Activated CD8-positive, alpha-beta memory T cell treated with anti-CD3 and anti-CD28 coated beads for 48 hours (primary cell): ENCODE measurements at places on chromosomes 7 and 10.

- DNase-seq = no peak
These were observed 223.7 kb downstream of the MTERF1 start for GRCh38 chr7:91656541-91657482.

DNA sequence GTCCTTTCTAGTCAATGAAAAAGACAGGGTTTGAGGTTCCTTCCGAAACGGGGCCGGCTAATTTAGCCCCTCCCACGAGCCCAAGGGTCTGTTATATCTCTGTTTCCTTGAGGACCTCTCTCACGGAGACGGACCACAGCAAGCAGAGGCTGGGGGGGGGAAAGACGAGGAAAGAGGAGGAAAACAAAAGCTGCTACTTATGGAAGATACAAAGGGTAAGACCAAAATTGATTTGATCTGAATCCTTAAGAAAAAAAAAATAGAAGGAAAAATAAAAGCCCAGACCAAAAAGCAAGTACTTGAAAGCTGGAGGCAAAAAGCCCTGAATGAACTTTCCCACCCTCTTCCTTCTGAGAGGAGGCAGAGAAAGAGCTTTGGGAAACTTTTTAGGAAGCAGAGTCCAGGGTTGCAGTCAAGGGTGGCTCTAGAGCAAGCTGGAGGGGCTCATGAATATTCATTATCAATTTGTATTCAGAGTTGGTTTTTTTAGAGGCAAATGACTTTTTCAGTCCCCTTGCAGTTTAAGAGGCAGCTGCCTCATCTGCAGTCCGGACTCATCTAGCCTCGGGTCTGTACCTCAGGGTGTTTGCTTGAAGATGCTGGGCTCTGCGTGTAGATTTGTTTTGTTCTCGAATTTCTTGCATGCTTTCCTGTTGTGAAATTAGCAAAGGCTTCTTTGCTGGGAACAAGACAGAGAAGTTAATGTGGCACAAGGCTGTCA, at the start of gene ENTPD1:
Gene ENTPD1 (plus strand): TSS at position 123 of the 721 bp plus-strand sequence. CDS start 77 bp downstream, at position 200.
- no peak for DNase-seq

DNA sequence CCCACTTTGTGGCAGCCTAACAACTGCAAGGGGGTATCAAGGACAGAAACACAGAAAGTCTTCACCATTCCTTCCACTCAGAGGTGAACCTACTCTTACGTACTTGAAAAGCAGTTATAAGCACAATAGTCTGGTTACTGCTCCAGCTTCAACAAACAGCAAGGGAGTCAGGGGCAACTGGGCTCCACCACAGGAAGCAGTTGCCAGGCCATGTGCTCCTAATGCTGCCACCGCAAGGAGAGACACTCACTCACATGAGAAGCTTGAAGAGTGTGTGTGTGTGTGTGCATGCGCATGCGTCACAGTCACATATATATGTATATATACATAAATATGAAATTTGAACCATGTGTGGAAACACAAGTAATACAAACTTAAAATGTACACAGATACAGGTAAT, 65.5 kb downstream of the GRB10 start:
- DNase-seq = no peak

GRCh38 chr10:86068231-86069054, 298.2 kb downstream of the GRID1 start:
- no peak for DNase-seq

- no peak for DNase-seq
These were observed 123.2 kb downstream of the NRP1 start for GRCh38 chr10:33211106-33211878.

DNA sequence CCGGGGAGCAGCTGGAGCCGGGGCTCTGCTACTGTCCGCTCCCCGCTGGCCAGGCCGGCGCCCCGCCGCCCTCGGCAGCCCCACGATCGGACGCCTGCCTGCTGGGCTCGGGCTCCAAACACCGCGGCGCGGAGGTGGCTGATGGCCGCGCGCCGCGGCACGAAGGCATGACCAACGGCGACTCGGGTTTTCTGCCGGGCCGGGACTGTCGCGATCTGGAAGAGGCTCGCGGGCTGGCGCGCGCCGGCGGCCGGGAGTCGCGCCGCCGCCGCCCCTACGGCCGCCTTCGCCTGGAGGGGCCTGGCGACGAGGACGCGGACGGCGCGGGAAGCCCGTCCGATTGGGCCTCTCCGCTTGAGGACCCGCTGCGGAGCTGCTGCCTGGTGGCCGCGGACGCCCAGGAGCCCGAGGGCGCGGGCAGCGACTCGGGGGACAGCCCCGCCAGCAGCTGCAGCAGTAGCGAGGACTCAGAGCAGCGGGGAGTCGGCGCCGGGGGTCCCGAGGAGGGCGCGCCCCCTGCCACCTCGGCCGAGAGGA, 570 bp downstream of the TBC1D12 start:
- DNase-seq = no peak

GRCh38 chr7:66255534-66256100, 50.5 kb downstream of the TPST1 start:
- DNase-seq = no peak

DNA sequence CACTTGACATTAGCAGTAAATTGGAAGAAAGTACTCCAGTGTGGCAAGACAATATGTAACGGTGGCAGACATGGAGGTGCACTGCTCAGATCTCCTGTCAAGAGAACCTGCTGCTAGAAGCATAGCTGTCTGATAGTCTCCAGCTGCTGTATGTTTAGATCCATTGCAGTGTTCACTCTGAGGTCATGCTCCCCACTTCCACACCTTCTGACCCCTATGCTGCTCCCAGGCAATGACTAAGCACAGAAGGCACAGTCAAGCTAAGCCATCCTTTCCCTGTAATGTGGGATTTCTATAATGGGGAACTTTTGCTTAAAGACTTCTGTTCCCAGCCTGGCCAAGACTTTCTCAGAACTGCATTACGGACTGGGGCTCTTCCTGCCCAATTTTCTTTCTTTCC, 315.8 kb downstream of the HPSE2 start:
- no peak for DNase-seq

GRCh38 chr10:126315494-126316177, 72.6 kb downstream of the ADAM12 start:
- no peak for DNase-seq

- no peak for DNase-seq
These were observed 295.4 kb upstream of the KAT6B start for GRCh38 chr10:74530981-74531380.

DNA sequence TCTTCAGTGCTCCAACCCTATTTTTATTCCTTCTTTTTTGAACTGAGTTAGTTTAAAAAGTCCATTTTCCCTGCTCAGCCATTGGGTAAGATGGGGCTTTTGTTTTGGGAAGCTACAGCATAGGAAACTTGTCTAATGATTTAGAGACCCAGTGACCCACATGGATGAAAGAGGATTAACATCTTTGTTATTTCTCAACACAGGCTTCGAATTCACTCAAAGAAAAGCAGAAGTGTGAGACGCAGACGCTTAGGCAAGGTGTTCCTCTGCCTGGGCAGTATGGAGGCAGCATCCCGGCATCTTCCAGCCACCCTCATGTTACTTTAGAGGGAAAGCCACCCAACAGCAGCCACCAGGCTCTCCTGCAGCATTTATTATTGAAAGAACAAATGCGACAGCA, 152.0 kb downstream of the HDAC9 start:
- DNase-seq = no peak

- DNase-seq = no peak
These were observed 23.7 kb upstream of the TRPV6 start for GRCh38 chr7:142908921-142909890.

- DNase-seq = no peak
These were observed 60.8 kb upstream of the DOCK1 start for GRCh38 chr10:126844406-126844805.

DNA sequence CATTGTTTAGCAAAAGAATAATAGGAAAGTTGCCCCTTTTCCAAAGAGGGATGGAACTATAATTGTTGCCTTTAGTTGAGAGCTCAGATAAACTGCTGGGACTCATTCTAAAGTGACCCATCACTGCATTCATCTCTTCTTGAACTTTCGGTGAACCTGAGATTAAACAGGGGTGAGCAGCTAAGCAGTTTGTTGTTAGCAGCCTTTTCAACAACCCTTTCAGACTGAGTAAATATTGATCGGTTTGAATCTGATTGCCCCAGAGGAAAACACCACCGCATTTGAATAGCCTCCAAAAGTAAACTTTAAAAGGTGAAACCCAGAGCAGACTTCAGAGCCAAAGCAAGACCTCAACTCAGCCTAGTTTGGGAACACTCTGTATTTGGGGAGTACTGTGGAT, 4.7 kb downstream of the HOXA1 start:
- no peak for DNase-seq

DNA sequence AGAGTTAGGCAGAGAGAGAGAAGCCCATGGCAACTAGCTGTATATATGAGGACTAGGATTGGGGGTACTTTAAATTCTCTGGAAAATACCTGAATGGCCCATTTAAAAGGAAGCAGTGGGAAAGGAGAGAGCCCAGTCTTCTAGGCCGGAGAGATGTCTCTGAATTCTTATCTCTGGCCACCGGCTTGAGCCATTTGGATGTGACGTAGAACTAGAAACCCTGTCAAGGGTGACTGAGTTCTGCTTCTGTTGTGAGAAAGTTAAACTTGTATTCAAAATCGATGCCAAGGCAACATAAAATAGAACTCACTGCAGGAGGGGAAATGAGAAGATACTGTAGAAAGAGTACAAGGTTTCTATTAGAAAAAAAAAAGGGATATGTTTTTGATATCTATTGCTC, 6.3 kb upstream of the GSTK1 start:
- DNase-seq = no peak

- no peak for DNase-seq
These were observed 18.8 kb upstream of the PDCD4 start for GRCh38 chr10:110852947-110853346.

DNA sequence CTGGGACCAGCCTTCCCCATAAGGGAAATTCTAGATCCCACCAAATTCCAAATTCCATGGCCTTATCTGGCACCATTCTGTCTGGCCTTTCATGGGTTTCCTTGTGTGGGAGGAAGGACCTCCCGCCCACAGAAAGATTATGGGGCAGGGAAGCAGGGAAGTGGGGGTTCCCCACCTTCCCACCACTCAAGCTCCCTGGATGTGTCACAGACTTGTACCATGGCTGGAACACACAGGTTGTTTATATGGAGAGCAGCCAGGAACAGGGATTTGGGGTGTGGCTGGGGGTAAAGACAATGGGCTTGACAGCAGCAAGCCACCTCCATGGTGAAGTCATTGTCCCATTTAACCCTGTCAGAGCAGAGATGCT, 18.3 kb downstream of the UNC5B start:
- DNase-seq = no peak

DNA sequence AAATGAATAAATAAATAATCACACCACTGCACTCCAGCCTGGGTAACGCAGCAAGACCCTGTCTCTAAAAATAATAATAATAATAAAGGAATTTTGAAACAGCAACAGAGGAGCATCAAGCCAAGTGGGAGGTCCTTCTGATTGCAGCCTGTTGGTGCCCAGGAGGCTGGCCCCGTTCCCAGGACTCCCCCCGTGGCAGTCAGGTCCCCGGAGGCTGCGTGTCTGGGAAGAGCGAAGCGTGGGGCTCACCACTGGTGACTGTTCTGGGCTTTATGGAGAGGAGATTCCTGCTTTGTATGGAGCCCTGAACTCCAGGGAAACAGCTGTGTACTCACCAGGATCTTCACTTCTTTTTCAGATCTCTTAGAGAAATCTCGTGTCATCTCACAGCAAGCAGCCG, 19.3 kb upstream of the MYH16 start:
- no peak for DNase-seq

DNA sequence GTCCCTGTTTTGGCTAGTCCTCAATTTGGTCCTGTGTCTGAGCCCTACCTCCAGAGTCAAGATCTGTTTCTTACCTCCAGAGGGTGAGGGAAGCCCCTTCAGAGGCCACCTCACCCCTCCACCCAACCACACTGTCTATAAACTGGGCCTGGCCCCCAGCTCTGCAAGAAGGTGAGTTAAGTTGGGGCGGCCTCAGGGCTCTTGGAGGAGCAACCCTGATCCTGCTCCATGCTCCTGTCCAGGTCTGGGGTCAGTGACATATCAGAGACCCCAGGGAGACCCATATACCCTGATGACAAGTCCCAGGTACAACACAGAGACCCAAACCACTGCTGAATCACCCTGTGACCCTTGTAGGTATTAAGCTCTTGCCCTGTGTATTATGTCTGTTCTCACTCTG, 69.5 kb downstream of the MYL10 start:
- DNase-seq = no peak

- no peak for DNase-seq
These were observed 7.7 kb downstream of the GRM8 start for GRCh38 chr7:127245002-127245401.

DNA sequence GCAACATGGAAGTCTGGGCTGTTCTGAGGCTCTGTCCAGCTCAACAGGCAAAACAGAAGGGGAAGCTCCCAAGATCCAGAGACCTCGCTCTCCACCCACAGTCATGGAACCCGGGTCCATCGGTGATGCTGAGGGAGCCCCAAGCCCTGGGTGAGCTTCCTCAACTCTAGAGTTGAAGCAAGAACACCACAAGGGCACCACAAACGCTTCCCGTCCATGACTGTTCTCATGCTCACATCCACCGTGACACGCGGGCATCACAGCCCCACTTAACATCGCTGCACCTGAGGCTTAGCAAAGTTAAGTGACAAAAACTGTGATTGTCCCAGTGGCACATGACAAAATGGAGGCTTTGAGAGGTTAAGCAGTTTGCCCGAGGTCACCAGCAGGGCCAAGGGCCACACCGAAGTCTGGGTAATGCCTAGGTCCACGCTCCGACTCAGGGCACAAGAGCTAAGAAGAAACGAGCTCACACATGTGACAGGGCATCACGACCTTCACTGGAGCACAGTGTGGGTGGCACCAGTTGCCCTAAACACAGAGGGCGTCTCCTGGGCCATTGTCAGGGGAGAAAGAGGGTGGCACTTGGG, 110.6 kb downstream of the OAT start:
- no peak for DNase-seq

- DNase-seq = no peak
These were observed 61.9 kb downstream of the CREB5 start for GRCh38 chr7:28474282-28474638.

DNA sequence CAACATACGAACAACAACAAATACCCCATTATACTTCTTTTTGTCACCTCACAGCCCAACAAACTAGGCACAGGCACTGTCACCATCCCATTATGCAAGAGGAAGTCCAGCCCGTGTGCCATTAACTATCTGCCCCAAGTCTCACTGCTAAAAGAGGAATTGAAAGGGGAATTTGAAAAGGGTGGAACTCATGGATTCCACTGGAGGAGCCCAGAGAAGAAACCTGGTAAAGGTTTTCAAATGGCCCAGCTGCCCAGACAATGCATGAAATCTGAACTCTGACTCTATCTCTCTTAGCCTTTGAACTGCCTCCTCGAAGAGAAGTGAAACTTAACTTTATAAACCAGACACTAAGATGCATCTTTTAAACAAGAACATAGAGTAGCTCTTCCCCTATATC, 130.0 kb downstream of the PLXNA4 start:
- no peak for DNase-seq

GRCh38 chr7:92798517-92799249, 37.7 kb downstream of the CDK6 start:
- no peak for DNase-seq

GRCh38 chr7:28989211-28989980, 31.3 kb upstream of the TRIL start:
- no peak for DNase-seq

DNA sequence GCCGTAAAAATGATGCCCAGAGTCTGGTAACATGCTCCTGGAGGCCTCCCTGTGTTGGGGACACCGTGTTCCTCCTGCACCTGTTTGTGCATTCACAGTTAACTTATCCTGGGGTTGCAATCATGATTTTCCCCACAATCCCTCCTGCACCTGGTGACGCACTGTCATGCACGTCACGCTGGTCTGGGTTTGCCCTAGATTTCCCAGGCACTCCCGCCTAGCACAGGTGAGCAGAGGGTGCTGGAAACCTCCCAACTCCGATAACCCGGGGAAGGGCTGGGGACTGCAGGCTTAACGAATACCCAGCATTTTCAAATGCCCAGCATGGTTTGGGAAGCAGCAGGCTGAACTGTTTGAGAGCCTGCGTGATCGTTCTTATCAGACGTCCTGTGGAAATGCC, 427.1 kb downstream of the TCERG1L start:
- DNase-seq = no peak
